Spleen (tissue), 13 donors: ENCODE measurements at places on chromosomes 1 and 21.

DNA sequence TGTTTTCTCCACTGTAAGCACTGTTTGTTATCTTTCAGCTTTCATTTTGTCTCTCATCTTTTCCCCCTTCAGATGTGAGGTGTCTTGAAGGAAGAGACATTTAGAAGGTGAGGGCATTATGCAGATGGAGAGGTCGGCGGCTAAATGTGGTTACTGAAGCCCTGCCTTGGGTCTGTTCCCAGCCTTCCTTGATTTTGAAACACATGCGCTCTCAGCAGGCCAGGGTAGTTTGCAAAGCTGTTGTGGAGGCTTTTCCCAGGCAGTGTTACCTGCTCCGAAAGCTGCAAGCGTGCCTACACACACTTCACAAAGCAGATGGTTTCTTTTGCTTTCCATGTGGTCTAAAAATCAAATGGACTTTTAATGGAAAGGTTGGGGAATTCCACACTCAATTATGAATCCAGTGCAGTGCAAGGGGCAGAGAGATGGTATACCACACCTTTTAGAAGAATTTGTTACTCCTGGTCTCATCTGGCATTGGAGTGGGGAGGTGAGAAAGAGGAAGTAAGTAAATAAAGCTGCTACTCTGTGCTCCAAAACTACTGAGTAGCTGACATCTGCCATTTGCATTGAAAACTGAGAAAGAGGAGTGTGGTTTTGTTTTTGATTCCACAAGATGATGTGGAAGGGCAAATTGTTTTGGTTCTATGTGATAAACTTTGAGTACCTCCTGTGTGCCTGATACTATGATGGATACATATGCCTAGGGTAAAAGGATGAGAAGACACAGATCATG is 91.9 kb downstream of the NFIA start:
- DNase-seq: no peak

GRCh38 chr1:101136739-101137138 is 100.1 kb upstream of the S1PR1 start:
- no peak for DNase-seq

- DNase-seq: no peak
Observed at GRCh38 chr1:182368358-182368757, 23.2 kb downstream of the GLUL start.

DNA sequence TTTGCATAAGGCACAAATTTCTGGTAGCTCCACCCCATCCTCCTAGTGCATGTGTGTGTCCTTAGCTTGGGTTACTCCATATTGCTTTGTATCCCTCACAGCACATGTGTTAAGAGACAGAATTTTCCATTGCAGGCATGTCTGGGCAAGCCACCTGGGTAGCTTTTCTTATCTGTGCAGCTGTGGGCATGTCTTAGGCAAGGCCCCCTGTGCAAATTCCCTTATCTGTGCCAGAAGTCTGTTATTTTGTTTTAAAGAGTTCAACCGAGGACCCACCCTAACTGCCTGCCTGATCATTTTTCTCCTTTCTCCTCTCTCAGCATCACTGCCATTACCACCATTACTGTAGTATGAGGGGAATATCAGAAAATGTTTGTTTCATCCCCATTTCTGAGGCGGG is 131.9 kb downstream of the CYYR1 start:
- no peak for DNase-seq

DNA sequence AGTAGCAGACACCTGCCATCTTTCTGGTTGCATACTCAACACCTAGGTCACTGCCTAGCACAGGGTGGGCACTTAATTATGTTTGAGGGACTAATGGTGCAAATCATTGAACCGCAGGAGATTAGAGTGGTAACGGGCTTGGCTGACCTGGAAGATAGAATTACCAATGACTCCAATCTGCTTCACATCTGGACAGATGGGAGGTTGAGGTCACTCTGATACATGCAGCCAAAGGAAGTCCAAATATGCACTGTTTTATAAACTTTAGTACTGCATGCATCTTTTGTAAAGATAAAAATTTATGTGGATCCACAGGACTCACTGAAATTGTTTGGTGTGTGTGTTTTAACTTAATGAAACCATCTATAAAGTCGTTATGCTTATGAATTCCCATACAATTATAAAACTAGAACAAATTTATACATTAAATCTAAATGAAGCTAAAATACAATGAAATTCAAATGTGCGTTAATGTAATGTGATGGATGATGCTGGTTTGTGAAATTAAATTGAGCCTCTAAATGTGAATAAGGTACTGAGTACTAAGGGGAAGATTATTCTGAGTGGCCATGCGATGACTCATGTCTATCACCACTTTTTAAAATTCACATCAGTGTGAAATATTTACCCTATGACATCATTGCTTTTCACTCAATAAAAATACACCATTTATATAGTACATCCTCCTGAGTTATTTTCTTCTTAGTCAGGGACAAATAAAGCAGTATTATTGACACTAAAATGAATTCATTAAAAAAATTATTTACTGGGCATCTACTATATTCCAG is 224.7 kb upstream of the FAM78B start:
- no peak for DNase-seq

- DNase-seq: no peak
Observed at GRCh38 chr1:15107911-15108310, 45.6 kb upstream of the TMEM51 start.

GRCh38 chr1:106290805-106291501 is 765.5 kb upstream of the PRMT6 start:
- no peak for DNase-seq

DNA sequence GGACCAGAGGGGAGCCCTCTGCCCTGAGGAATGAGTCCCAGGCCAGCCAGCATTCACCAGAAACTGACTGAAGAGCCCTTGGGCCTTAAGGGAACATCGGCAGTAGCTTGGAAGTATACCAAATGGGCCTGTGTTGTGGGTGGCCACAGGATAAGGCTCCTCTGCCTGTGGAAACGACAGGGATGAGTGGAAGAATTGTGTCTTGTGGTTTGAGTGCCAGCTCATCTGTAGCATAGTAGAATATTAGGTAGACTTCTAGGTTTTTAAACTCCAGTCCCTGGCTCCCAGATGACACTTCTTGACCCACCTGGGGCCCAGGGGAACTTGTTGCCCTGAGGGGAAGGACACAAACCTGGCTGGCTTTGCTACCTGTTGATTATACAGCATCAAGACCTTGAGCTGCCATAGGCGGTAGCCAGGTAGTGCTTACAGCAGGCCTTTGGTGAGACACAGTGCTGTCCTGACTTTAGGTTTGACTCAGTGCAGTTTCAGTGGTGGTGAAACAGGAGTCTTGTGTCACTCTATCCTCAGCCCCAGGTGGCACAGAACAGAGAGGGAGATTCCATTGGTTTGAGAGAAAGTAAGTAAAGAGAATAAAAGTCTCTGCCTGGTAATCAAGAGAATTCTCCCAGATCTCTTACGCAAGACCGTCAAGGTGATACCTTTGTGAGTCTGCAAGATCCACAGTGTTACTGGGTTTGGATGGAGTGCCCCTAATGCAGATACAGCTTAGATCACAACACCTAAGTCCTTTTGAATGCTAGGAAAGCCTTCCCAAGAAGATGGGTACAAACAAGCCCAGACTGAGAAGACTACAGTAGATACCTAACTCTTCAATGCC is 50.2 kb downstream of the RABGAP1L start:
- no peak for DNase-seq

DNA sequence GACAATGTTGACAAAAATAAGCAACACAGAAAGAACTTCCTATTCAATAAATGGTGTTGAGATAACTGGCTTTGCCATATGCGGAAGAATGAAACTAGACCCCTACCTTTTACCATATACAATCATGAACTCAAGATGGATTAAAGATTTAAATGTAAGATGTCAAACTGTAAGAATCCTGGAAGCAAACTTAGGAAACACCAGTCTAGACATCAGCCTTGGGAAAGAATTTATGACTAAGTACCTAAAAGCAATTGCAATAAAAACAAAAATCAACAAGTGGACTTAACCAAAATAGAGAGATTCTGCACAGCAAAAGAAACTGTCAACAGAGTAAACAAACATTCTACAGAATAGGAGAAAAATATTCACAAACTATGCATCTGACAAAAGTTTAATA is 16.1 kb upstream of the CLDN8 start:
- no peak for DNase-seq

GRCh38 chr1:221356693-221357092 is 385.2 kb downstream of the DUSP10 start:
- no peak for DNase-seq

- no peak for DNase-seq
Observed at GRCh38 chr1:150609732-150610131, 19.7 kb downstream of the ENSA start.

- DNase-seq: peak; percentile 76
Observed at GRCh38 chr1:33348676-33349080, 27.8 kb upstream of the A3GALT2 start.

- no peak for DNase-seq
Observed at GRCh38 chr1:228455715-228456114, 31.5 kb upstream of the RNF187 start.

DNA sequence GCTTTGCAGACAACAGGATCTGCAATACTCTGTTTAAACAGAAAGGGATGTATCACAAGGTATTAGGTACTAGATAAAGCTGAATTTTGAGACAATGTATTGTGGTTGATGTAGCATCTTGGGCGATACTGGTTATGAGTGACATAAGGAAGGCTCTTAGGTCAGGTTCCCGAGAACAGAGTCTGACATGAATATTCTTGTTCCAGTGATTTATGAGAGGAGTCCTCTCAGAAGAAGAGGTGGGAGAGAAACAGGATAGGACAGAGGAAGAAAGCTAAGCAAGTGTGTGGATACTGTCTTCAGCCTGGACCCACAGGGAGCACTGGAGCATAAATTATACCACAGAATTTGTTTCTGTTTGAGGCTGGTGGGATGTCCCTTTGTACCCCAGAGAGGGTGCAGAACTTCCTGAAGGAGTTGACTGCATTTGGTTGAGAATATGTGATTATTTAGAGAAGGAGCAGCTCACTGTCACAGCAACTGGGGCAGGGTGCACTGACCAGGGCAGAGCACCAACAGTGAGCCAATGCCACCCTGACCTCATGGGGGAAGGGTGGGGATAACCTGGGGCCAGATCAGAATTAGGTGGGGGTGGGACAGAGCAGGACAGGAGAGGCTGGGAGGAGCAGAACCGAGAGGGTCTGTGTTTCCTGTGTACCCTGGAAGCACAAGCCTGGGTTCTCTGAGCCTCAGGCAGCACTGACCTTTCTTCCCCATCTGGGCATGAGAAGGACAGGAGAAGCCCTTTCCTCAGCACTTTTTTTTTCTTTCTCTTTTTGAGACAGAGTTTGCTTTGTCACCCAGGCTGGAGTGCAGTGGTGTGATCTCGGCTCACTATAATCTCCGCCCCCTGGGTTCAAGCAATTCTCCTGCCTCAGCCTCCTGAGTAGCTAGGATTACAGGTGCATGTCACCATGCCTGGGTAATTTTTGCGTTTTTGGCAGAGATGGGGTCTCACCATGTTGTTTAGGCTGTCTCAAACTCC is 36.3 kb upstream of the SLC6A9 start:
- DNase-seq: no peak

- DNase-seq: no peak
Observed at GRCh38 chr1:118269598-118269997, 84.6 kb upstream of the SPAG17 start.

- no peak for DNase-seq
Observed at GRCh38 chr21:27171707-27172106, 204.8 kb upstream of the ADAMTS5 start.

DNA sequence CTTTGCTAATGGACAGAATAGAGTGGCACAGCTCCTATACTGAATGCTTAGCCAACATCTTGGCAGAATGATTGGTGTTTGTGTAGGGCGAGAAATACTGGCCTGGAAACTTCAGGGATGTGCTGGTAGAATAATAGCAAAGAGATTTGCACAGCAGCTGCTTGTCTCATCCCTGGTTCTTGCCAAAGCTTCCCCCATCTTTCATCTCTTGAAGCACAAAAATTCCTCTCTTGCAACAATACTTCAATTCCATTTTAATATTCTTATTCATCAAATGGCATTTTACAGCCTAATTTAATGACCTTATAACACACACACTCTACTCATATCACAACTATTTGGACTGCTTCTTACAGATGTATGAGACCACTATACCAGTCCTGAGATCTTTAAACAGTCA is 37.7 kb downstream of the LHX8 start:
- no peak for DNase-seq
